ENCODE measurements at places on chromosomes 2 and 18.

- no peak for DNase-seq
These were observed 19.3 kb upstream of the ODC1 start for GRCh38 chr2:10467401-10467800.

DNA sequence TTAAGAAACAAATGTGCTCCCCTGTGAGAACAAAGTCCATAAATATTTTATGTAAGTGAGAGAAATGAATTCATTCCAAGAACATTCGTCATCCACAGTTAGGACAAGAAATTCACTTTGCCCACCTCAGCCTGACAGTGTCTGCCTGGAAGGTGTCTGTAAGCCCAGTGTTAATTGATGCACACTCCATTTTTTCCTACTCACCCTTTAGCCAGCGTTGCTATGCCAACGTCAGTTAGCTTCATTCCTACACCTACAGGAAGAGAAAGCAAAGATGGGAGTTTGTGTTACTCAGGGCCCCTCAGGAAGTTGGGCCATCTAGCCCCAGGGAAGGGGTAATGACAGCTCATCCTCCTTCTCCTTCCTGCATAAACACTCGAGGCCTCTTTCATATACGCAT, 131.0 kb downstream of the ALPK2 start:
- peak; percentile 72 for DNase-seq

GRCh38 chr18:22408059-22408458, 9.7 kb downstream of the CTAGE1 start:
- DNase-seq: no peak

GRCh38 chr18:21463718-21464117, 136.8 kb downstream of the ESCO1 start:
- DNase-seq: no peak

DNA sequence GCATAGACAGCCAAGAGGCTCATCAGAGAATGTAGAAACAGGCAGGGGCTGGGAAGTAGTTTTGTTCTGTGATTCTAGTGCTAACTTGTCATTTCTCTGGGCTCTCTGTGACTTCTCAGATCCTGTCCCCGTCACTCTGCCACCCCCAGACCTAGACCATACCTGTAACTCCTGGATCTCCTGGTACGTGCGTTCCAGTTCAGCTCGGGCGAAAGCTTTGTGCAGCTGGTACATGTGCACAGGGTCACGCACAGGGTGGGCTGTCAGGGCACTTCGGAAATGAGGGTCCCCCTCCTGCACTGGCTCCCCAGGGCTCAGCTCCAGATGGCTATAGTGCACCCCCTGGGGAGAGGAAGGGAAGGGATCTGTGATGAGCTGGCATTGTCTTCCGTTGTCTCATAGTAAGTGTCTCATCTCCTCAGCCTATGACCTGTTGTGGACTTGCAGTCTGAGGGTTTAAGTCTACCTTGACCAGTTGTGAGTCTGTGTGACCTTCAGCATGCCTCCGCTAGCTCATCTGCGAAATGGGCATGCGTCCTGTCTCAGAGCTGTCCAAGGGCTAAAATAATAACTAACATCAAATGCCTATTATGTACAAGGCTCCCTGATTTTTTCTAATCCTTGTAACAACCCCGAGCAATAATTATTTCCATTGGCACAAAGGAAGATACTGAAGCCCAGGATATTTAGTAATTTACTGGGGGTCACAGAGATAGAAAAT, 2.7 kb downstream of the CHPF start:
- no peak for DNase-seq

DNA sequence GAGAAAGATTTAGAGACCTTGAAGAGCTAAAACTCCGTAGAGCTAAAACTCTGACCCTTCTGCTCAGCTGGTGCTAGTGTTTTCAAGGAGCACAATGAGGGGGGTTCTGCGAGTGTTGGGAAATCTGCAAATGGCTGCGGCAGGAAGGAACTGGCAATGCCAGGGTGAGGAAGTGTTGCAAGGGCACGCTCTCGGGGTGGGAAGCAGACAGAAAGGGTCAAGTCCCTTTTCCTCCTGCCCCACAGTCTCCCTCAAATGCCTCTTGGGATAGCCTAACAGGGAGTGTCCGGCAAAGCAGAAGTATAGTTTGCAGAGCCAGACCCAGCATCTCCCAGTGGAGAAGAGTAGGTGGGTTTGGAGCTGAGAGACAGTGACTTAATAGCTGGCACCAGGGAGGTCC, 60.5 kb downstream of the NCAPH start:
- DNase-seq: no peak

DNA sequence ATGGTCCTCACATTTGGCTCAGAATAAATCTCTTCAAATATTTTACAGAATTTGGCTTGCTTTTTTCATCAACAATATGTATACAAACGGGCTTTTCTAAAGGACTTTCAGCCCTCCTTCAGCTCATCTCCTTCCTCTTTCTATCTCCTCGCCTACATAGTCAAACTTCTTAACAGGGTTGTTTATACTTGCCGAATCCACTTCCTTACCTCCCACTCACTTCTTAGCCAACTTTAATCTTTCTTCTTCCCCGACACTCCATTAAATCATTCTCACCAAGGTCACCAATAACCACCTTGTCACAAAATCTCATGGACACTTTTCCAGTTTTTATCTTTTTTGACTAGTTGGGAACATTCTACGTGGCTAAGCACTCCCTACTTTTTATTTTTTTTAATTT, 325.2 kb downstream of the PLCL1 start:
- no peak for DNase-seq

DNA sequence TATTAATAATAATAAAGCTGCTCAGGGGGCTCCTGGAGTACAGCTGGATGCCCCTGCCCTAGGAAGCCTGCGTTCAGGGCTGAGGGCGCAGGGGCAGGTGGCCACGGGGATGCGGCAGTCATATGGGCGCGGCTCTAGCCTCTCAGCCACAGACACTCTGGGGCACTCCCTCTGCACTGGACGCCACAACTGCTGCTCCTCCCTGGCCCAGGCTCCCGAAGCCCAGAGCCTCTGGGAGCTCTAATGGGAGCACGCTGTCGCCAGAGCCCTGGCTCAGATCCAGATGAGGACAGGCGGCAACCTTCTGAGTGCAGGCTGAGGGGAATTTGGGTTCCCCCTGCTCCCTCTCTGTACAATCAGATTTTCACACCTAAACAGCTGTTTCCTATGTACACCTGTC, 93.6 kb downstream of the MTCL1 start:
- DNase-seq: peak; percentile 51

GRCh38 chr2:136381722-136382633, 264.0 kb upstream of the CXCR4 start:
- no peak for DNase-seq

GRCh38 chr2:86695053-86695691, 24.9 kb upstream of the RMND5A start:
- DNase-seq: peak; percentile 69

GRCh38 chr2:196399722-196400691, 228.6 kb upstream of the STK17B start:
- DNase-seq: peak; percentile 73

DNA sequence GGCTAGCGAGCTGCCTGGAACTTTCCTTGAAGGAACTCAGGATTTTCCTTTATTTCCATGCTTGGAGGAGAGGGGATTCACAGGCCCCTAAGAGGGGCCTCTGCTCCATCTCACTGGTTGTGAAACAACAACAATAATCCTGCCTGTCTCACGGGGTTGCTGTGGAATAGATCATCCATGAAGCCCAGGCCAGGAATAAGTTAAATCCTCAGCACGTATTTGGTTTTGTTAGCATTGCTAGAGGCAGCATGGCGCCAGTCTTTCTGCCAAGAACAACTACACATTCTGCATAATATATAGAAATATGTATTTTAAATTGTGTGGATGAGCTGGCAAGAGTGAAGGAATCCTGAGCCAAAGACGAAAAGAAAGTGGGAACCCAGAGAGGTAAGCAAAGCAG, 80.8 kb upstream of the L3MBTL4 start:
- no peak for DNase-seq

DNA sequence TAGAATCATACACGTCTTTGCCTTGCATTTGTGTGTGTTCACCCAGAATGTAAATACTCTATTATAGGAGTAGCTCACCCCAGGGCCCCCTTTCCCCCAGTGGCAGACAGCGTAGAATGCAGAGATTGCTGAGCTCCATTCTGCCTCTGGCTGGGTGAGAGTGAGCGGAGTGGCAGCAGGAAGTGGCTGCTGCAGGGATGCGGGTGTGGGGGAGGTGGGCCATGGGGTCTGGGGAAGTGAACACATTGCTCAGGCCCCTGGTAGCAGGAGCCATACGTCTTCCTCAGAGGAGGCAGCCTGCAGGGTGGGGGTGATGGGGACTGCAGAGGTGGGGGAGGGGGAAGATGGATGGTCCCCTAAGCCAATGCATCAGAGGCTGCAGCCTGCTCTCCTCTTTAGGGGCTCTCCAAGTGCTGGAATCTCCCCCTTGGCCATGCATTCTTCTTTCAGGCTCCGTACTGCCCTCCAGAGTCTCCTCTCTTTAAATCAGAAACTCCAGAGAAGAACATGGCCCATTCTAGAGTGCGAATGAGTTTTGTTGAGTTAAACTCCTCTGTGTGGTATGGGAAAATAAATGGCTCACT, 72.2 kb downstream of the CELF4 start:
- no peak for DNase-seq

DNA sequence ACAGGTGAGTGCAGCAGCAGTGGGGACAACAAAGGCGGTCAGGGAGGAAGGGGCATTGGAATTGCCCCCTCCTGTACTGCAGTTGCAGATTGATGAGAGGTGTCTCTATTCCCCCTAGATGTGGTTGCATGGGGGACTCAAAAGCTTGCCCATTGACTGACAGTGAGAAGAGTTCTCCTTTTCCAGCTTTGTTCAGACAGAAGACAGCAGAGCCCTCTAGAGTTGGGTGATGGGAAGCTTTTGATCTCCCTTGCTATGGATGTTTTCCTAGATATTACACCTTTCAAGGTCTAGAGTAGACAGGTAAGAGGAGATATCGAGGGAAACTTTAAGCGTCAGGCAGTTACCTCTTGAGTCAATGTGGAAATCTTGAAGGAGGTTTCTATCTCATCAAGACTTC, 2.9 kb downstream of the PROKR1 start:
- peak; percentile 12 for DNase-seq

- no peak for DNase-seq
These were observed 50.2 kb downstream of the ODC1 start for GRCh38 chr2:10397878-10398277.

Data from M059J (cell line).